MG63 (cell line): ENCODE measurements at places on chromosomes 1 and 21.

DNA sequence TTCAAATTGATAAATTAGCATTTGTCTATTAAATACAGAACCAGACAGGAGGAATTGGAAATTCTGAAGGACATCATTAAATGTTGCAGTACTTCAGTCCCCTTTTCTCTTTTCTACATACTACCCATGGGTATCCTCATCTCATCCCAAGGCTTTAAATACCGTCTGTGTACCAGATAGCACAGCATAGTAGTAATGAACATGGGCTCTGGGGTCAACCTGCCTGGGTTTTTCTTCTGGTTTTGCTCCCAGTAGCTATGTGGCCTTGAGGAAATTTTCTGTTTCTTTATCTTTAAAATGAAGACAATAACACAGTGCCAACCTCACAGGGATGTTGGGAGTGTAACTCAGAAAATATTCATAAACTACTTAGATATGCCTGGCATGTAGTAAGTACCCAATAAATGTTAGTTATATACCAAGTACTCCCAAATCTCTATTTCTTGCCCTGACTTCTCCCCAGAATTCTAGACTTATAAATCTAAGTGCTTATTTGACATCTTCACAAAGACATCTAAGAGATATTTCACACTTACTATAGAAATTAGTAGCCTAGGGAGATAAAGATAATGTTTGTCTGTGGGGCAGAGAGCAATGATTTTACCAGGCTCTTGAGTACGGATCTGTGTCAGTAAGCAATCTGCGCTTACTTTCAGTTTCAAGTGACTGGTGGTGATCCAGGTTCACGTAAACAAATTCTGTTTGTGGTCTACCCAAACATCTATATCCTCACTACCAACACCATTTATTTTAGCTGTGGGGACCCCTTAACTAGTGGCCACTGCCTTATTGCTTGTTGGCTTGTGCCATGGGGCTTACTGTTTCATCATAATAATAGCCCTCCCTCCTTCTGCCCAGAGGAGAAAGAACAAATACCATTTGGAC, 37.3 kb downstream of the VANGL2 start:
- DNase-seq = no peak

GRCh38 chr1:56586502-56586901, 7.1 kb upstream of the PLPP3 start:
- no peak for DNase-seq

- DNase-seq = no peak
Observed at GRCh38 chr1:3677484-3677883, 25.2 kb downstream of the TP73 start.

DNA sequence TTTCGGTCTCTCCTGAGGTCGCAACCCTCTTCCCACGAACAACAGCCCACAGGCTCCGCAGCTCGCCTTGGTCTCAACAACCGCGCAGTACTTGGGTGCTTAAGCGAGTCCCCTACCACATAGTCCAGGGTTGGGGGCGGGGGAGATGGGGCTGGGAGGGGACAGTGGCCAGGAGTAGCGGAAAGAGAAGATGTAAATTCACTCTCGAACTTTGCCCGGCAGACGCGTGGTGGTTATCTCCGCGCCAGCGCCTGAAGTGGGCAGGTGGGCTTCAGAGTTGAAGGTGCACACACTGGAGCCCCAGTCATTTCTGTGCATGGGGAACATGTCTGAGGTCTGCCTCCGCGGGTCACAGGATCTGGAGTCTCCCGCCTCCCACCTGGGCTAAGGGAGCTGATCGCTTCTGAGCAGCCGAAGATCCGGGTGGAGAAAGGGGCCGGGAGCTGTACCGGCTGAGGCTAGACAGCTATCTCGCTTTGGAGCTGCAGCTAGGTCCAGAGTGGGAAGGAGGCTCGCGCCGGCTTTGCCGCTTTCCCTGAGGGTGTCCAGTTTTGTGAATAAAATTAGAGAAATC, 4.3 kb upstream of the FOXD2 start:
- DNase-seq = no peak

DNA sequence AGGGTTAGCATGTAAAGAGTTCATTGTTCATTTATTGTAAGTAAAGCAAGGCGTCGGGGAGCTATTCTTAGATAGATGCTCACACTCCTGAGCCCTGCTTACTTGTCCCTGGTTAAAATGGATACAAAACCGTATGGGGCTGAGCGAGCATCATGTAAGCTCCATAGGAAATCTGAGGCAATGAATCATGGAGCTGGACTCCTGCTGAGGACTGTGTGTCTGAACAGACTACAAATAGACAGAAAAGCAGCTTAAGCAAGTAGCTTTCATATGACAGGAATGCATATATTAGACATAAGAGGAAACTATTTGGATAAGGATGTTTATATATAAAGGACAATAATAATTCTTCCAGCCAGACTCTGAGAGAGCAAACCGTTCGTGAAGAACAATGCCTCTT, 604.9 kb upstream of the PTBP2 start:
- DNase-seq = peak; percentile 3

DNA sequence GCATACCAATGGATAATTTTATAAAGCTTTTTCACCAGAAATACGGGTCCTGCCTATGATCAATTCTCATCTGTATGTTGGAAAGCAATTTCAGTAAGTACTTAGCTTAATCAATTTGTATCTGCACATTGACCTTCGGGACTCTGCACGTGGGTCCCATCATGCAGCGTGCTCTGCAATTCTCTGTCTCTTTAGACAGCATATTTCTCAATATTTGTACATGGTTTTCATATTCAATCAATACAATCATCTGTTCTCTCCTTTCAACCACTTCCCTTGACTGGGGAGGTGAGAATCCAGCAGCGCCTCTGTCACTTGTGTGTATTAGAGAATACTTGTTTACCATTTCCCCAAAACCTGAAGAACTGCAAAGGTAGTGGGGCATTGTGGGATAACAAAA, 220.5 kb downstream of the TNR start:
- DNase-seq = no peak
